ENCODE measurements at places on chromosomes 1 and 21.

DNA sequence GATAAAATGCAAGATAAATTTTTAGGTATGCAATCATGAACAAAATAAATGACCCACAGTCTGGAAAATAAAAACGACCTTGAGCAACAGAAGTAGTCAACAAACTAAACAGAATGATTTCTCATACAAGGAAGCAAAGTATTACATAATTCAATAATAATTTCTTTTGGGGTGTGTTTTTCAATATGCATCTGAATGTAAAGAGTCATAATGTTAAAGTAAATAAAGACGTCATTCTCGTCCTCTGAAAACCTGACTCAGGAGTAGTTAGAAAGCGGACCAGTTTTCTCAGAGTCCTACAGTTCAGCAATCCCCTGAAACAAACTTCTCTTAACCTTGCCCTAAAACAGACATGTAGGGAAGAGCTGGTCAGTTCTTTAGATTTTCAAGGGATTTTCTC, 18.6 kb downstream of the CDC42BPA start:
- no peak for DNase-seq

GRCh38 chr1:181607524-181607923, 124.2 kb downstream of the CACNA1E start:
- DNase-seq, result no peak

- peak; percentile 0 for DNase-seq
Observed at GRCh38 chr1:192983349-192983980, 75.7 kb downstream of the UCHL5 start.

GRCh38 chr1:230108580-230108979, 41.5 kb downstream of the GALNT2 start:
- no peak for DNase-seq

- no peak for DNase-seq
Observed at GRCh38 chr21:38759413-38759812, 46.3 kb upstream of the ETS2 start.

DNA sequence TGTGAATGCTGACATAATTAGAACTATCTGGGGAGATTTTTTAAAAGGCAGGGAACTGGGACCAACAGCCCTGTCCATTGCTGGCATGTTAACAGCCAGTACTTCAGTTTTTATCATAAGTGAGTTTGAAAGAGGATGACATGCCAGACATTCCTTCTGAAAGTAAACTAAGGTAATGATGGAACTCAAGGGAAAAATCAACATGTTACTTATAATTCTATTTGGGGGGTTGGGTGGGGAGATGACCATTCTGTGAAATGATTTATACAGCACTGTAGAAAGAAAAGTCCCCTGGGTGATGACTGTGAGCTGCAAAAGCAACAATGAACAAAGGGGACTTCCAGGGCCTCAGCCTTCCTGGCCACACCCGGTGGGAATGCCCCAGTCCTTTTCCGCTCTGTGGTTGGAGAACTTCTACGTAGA, 5.4 kb upstream of the LAMC2 start:
- DNase-seq, result no peak
